ENCODE measurements at places on chromosomes 1 and 21.

DNA sequence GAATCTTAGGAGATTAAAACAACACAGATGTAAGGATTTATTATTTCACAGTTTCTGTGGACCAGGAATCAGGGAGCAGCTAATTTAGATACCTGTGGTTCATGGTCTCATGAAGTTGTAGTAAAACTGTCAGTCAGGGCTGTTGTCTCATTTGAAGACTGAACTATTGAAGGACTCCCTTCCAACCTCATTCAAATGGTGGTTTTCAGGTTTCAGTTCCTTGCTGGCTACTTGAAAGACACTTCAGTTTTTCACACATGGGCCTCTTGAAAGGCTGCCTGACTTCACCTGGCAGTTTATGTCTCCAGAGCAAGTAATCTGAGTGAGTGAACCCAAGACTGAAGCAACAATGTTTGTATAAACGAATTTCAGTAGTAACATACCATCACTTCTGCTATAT lies 915.9 kb downstream of the PLA2G4A start:
- no peaks in the 10 kb centered on the region for H3K27me3 ChIP-seq
- DNase-seq = no peak
- no peaks in the 10 kb centered on the region for H3K36me3 ChIP-seq
- no peak overlapping the region for H3K27ac ChIP-seq
- H3K4me1 ChIP-seq = no peaks in the 10 kb centered on the region

DNA sequence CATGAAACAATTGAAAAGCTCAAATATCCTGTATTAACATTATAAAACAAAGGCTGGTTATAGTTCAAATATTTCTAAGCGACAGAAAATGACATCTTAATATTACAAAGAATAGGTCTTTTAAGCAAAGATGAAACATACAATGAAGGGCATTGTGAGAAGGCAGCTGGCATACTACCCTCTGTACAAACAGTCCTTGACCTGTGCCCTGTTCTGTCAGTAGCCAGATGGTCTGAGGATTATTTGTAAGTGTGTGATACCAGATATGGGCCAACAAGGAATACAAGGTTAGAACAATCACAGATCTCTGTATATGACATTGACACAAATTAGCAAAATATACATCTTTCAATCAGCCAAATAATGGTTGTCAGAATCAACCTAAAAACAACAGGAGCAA lies 1350.4 kb downstream of the AMY1C start:
- no peaks in the 10 kb centered on the region for H3K27me3 ChIP-seq
- no peaks in the 10 kb centered on the region for H3K36me3 ChIP-seq
- no peak overlapping the region for H3K27ac ChIP-seq
- no peaks in the 10 kb centered on the region for H3K4me1 ChIP-seq

DNA sequence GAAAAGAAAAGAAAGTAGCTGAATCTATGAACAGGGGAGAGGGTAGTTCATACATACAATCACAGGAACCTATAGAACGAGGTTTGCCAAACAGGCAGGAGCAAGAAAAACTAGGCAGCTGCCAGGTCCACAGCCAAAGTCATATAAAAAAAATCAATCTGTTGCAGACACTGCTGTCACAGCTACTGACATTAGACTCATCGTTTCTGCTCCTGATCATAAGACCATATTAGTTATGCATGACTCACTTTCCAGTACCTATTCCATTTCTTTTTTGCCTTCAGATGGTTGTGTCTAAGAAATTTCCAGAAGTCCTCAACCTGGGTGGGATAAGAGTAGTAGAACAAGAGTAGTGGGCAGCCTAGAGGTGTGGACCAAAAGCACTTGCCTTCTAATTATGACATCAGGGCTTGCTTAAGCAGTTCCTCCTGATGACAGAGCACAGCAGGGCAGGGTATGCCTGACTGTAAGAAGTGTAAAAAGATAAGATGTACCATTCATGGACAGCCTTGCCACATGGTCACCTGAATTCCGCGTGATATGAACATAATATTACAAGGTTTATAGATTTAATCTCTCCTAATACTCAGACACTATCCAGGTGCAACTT lies 323.2 kb upstream of the SGIP1 start:
- DNase-seq = no peak
- peaks cover 2% of the 10 kb centered on the region for H3K27me3 ChIP-seq
- no peak overlapping the region for H3K4me3 ChIP-seq
- H3K27ac ChIP-seq = no peak overlapping the region
- H3K4me1 ChIP-seq = peaks cover 6% of the 10 kb centered on the region
- H3K36me3 ChIP-seq = no peaks in the 10 kb centered on the region

GRCh38 chr1:206510371-206510770 lies 3.0 kb downstream of the RASSF5 start:
- H3K27me3 ChIP-seq = peaks cover 27% of the 10 kb centered on the region
- H3K36me3 ChIP-seq = no peaks in the 10 kb centered on the region
- peaks cover 22% of the 10 kb centered on the region for H3K4me1 ChIP-seq
- H3K27ac ChIP-seq = no peak overlapping the region
- H3K4me3 ChIP-seq = no peak overlapping the region

GRCh38 chr1:183770816-183771128 lies 34.1 kb upstream of the RGL1 start:
- no peaks in the 10 kb centered on the region for H3K27me3 ChIP-seq
- H3K4me3 ChIP-seq = no peak overlapping the region
- peaks cover 4% of the 10 kb centered on the region for H3K36me3 ChIP-seq
- H3K27ac ChIP-seq = no peak overlapping the region
- DNase-seq = no peak
- no peaks in the 10 kb centered on the region for H3K4me1 ChIP-seq

- H3K27ac ChIP-seq = no peak overlapping the region
- H3K27me3 ChIP-seq = peaks cover 3% of the 10 kb centered on the region
- no peaks in the 10 kb centered on the region for H3K4me1 ChIP-seq
- no peak for DNase-seq
These were observed 74.4 kb downstream of the DUSP10 start for GRCh38 chr1:221667504-221667903.

DNA sequence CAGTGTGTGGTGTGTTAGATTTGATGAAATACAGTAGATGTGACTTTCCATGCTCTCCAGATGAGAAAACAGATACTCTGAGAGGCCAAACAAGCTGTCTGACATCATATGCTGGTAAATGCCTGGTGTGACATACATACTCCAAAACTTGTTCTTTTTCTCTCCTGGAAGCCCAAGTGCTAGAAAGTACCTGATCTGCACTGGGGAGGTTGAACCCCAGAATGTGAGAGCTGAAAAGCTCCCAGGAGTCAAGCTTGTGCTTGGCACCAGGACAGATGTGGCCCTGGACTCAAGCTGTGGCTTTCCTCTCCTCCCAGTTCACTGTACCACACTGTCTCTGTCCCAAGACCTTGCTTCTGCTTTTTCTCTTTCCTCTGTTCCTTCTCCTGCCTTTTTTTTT lies 389.0 kb upstream of the USP24 start:
- no peaks in the 10 kb centered on the region for H3K4me1 ChIP-seq
- no peak for DNase-seq
- H3K27me3 ChIP-seq = peaks cover 4% of the 10 kb centered on the region
- no peak overlapping the region for H3K27ac ChIP-seq

DNA sequence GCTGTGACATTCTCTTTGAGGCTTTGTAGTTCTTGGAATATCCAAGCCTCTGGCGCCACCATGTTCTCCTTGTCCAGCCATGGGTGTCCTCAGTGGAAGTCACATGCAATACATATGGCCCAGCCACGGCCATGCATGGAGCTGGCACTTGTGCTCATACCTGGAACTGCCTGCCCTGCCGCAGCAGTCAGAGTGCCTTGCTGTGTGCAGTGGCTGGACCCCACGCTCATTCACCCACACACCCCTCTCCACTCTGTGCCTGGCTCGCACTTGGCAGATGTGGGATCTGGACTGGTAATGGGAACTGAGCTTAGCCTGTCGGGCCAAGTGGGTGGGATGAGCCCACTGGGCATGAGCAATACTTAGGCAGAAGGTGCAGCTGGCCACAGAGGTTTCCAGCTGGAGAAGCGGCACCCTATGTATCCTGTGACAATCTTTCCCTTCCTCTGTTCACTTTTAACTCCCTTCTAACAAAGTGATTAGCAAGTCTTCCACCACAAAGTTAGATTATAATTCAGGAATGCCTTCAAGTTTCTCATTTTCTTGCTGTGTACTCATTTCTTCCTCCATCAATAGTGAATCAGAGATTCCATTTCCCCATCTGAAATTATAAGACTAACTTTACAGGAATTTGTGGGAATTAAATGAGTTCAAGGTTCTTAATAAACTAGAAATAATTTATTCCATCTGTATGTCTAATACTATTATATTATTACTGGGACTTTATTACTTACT lies 351.6 kb upstream of the NCAM2 start:
- no peak overlapping the region for H3K4me3 ChIP-seq
- DNase-seq = no peak
- H3K27ac ChIP-seq = no peak overlapping the region
- no peaks in the 10 kb centered on the region for H3K27me3 ChIP-seq
- H3K36me3 ChIP-seq = no peaks in the 10 kb centered on the region

All from activated CD8-positive, alpha-beta T cell treated with anti-CD3 and anti-CD28 coated beads, Interleukin-2, amount 10 ng/mL, durations not matched to agents 7 days and 5 days (primary cell).